ENCODE measurements at places on chromosomes 6 and 20.

GRCh38 chr6:153208706-153209105, 77.6 kb upstream of the RGS17 start:
- no peak for DNase-seq

- no peak for DNase-seq
These were observed 137.0 kb upstream of the STXBP5 start for GRCh38 chr6:147067184-147067583.

- DNase-seq, result no peak
These were observed 37.4 kb downstream of the PRR18 start for GRCh38 chr6:166270706-166271375.

- DNase-seq, result no peak
These were observed 68.2 kb upstream of the AFDN start for GRCh38 chr6:167758309-167759023.

DNA sequence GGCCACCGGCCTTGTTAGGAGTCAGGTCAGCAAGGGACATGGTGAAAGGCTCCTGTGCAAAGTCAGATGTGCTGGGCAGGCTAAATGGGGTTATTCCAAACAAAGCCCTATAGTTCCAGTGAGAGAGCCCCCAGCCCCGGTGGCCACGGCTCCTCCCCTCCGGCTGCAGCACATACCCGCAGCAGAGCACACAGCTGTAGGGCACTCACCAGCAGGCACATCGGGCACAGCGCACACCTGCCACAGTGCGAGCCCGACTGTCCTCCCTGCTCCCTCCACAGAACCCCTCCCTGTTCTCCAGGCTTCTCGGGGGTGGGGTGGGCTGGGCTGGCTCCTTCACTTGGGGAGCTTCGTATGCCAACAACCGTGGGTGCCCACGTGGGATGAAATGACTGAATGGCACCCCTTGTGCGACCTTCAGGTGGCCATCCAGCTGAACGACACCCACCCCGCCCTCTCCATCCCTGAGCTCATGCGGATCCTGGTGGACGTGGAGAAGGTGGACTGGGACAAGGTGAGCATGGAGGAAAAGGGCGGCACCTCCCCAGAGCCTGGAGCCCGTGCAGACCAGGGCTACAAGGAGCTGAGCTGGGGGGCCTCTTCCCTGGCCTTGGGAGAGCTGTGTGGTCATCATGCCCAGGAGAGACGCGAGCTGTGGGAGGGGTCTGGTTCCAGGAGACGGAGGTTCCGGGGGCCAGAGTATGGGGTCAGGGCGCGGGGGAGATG, 30.9 kb downstream of the PYGB start:
- no peak for DNase-seq

- no peak for DNase-seq
These were observed 226.7 kb downstream of the LMBRD1 start for GRCh38 chr6:69570106-69570505.

GRCh38 chr6:24227556-24227955, 101.5 kb downstream of the NRSN1 start:
- DNase-seq, result no peak

DNA sequence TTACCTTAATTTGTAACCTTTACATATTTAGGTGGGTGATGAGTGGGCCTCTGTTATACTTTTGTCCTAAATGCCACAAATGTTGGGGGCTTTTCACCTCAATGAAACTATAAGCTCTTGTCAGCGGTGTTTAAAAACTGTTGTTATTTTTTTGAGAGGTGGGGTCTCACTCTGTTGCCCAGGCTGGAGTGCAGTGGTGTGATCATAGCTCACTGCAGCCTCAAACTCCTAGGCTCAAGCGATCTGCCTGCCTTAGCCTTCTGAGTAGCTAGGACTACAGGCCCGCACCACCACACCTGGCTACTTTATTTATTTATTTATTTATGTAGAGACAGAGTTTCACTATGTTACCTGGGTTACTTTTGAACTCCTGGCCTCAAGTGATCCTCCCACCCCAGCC, 66.7 kb downstream of the ZDHHC14 start:
- DNase-seq, result no peak

DNA sequence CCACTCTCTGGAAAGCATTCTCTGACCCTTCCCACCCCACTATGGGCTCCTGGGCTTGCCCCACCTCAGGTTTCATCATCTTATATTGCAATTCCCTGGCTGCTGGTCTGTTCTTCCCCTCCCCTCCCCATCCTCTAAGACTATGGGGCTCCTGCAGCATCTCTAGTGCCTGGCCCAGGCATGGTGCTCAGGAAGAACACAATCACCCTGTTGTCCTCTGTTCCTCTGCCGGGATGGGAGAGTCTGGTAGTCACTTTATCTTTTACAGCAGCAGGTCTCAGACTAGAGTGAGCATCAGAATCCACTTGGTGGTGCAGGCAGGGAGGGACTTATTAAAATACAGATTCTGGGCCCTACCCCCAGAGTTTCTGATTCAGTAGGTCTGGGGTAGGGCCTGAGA, 5.0 kb upstream of the LPIN3 start:
- no peak for DNase-seq

Measured in CD4-positive, alpha-beta T cell treated with Interleukin-10 for 1 hour (primary cell).